NCI-H748 treated with DMSO at 0.1 percent for 48 hours (cell line): ENCODE measurements at places on chromosomes 3 and 15.
A peak's percentile ranks its signal among the peaks of the same experiment; 100 is the strongest.

GRCh38 chr3:25454005-25454927 is 26.2 kb downstream of the RARB start:
- no peak for DNase-seq

DNA sequence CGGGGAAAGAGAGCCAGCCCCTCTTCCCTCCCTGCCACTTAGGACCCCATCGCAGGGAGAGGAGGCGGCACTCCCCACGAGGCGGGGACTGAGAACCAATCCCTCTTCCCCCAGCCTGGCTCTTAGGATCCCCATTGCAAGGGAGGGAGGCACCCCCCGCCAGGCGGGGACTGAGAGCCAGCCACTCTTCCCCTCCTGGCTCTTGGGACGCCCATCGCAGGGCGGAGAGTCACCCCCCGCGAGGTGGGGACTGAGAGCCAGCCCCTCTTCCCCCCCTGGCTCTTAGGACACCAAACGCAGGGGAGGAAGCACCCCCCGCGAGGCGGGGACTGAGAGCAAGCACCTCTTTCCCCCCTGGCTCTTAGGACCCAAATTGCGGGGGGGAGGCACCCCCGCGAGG is 34.2 kb upstream of the SSUH2 start:
- DNase-seq, result no peak

- peak; percentile 2 for DNase-seq
Observed at GRCh38 chr3:48919215-48920138, 835 bp downstream of the ARIH2 start.

GRCh38 chr3:189621948-189622603 is 9.1 kb upstream of the TP63 start:
- no peak for DNase-seq

GRCh38 chr15:97597801-97598200 is 362.7 kb upstream of the ARRDC4 start:
- DNase-seq, result no peak
